ENCODE measurements at places on chromosomes 5 and 9. TPM values are rescaled to one million over a fixed set of nuclear protein-coding genes. Genes with fewer than 3 reads are reported as not detected.

GRCh38 chr5:140266471-140267200 lies 36.3 kb downstream of the PFDN1 start:
- DNase-seq = no peak

- no peak for DNase-seq
These were observed 135.8 kb downstream of the RPS23 start for GRCh38 chr5:82142217-82142841.

- no peak for DNase-seq
These were observed 308.7 kb downstream of the AGTPBP1 start for GRCh38 chr9:85433046-85433445.

- DNase-seq = no peak
These were observed 1.5 kb downstream of the FBN2 start for GRCh38 chr5:128536254-128537220.

- peak; percentile 76 for DNase-seq
These were observed 26.9 kb downstream of the ADAMTS2 start for GRCh38 chr5:179318221-179318955.

DNA sequence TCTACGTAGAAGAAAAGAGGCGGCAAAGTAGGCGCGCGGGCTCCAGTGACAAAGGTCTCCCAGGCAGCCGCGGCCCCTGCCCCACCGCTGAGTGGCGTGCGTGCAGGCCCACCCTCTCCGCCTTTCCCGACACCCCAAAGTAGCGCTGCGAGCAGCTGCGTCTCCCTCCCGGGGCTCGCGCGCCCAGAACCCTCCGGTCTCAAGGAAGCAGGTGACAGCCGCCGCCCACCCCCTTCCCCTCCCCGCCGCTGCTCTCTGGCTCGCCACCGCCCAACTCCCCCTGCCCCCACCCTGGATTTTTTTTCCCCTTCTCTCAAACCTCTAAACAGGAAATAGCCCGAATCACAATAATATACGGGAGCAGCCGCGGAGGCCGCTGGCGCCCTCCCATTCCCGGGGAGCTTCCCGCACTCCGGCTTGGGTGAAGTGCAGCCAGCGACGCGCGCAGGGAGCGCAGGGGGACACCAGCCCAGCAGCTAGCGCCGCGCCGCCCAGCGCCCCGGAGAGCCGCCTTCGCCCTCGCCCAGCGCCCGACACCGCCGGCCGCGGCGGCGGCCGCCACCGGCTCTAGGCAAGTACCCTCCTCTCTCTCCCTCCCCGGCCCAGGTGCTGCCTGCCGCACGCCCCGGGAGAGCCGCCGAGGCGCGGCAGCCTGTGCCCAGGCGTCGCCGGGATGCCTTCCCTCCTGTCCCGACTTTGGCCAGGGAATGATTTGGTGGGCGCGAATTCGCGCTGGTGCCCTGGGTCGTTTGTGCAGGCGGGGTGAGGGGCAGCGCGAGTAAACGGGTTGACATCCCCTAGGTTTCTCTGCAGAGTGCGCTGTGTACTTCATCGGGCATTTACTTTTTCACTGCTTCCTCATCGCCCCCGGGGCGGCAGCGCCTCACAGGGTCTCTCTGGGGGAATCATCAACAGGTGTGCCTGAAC lies 52.7 kb upstream of the TJP2 start:
- peak; percentile 72 for DNase-seq

DNA sequence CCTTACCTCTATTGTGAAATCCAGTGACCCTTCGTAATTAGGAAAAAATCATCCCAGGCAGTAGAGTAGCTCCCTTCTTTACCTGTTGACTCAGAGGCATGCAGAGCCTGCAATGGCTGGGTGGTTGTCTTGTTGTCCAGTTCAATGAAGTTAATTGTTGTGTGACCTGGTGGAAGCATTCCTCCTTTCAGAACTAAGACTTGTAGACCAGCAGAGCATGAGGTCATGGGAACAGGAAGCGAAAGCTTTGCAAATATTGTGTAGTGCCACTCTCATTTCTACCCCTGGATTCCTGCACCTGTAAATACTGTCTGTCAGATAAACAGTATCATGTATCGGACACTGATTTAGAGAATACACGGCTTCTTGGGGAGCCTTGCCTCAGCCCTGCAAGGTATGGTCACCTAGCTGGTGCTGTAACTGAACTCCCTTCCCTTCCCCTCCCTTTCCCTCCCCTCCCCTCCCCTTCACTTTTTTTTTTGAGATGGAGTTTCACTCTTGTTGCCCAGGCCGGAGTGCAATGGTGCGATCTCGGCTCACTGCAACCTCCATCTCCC lies 5.7 kb upstream of the PRXL2C start:
- no peak for DNase-seq

DNA sequence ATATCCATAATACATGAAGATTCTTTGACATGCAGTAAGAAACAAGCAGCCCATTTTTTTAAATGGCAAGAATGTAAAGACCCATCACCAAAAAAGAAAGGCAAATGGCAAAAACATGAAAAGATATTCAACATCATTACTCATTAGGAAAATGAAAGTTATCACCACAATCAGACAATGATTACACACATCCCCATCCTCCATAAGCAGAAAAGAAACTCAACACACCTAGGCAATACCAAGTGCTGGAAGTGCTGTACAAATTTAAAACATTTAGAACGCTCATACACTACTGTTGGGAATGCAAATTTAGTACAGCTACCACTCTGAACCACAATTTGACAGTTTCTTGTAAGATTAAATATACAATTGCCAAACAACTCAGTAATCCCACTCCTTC lies 466.7 kb downstream of the ACTL7B start:
- no peak for DNase-seq

- DNase-seq = no peak
These were observed 61.1 kb downstream of the COL23A1 start for GRCh38 chr5:178529080-178529479.

- no peak for DNase-seq
These were observed 1.2 kb upstream of the IL33 start for GRCh38 chr9:6214434-6214833.

The INVS gene
- 10.1 TPM for total RNA-seq

The DHFR gene
- 4.3 TPM for total RNA-seq
